ENCODE measurements at places on chromosomes 7 and 10.

DNA sequence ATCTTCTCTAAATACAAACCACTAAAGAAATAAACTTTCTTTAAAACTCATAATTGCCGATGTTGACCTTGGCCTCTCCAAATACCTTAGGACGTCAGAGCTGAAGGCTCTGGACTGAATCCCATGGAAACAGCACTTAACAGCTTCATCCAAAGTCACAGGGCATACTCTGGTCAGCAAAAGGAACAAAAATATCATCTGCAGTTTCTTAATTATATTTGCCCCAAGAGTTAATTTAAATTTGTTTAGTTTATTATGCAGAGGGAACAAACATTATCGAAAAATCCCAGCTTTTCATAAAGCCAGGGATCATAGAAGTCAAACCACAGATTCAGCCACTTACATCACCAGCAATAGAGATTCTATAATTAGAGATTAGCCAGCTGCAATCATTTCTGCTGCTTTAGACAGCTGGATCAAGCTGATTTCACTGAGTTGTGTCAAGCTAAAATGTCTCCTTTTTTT, 20.5 kb upstream of the FAM13C start:
- DNase-seq, result no peak

DNA sequence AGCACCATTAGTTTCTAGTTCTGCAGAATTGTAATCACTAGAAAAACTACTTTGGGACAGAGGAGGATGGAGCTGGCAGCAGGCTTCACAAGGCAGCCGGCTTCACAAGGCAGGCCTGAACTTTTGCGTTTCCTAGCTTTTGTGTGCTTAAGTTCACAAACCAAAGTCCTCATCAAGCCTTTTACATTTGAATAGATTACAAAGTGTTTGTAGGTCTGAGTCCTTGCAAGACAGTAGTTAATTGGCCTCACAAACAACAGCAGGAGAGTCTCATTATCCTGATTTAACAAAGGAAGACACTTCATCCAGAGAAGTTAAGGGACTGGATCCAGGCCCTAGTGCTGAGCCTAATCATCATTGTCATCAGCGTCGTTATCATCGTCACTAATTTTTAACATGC, 147.8 kb upstream of the AUTS2 start:
- DNase-seq, result no peak

GRCh38 chr7:70761711-70762328, 370.1 kb upstream of the GALNT17 start:
- DNase-seq, result no peak

GRCh38 chr7:130208516-130208915, 856 bp downstream of the SSMEM1 start:
- DNase-seq, result no peak

- no peak for DNase-seq
Observed at GRCh38 chr7:90994601-90995000, 269.6 kb upstream of the FZD1 start.

DNA sequence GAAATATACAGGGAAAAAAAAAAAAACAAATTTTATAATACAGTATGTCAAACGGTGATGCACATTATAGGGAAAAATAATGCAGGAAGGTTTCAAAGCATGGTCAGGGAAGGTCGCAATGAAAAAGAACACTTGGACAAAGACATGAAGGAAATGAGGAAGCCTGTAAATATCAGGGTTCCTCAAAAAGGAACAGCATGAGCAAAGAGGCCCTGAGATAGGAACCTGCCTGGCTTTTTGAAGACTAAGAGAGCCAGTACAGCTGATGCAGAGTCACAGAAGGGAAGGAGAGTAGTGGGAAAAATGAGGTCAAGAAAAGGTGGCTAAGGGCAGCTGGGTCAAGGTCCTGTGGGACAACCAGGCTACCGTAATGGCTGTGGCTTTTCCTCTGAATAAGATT, 1.9 kb downstream of the VPS41 start:
- DNase-seq, result no peak

- no peak for DNase-seq
Observed at GRCh38 chr7:116170180-116170579, 40.2 kb upstream of the TES start.

GRCh38 chr10:117955176-117955575, 91.6 kb downstream of the RAB11FIP2 start:
- no peak for DNase-seq

DNA sequence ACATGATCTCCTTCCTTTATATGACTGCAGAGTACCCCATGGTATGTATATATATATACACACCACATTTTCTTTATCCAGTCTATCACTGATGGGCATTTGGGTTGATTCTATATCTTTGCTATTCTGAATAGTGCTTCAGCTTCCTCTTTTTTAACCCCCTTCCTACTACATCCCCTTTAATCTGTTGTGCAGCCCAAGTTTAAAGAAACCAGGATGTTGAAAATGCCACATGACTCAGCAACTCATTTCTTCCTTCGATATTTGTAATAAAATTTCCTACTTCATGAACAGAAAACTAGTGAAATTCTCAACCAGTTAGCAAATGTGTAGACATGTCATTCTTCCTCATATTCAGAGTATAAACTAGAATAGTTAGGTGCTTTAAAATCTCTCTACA, 1245.7 kb upstream of the SORCS1 start:
- DNase-seq, result no peak

DNA sequence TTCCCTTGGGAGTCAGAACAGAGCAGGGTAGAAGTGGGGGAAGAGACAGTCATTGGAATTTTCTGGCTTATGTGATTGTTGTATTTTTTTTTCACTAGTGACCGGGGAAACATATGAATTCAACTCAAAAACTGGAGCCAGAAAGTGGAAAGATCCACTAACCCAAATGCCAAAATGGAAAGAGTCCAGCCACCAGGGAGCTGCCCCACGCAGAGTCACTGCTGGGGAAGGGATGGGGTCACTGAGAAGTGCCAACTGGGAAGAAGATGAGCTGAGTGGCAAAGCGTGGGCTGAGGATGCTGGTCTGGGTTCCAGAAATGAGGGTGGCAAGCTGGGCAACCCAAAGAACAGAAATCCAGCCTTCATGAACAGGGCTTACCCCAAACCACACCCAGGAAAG, 69.2 kb downstream of the CDHR3 start:
- DNase-seq, result no peak

DNA sequence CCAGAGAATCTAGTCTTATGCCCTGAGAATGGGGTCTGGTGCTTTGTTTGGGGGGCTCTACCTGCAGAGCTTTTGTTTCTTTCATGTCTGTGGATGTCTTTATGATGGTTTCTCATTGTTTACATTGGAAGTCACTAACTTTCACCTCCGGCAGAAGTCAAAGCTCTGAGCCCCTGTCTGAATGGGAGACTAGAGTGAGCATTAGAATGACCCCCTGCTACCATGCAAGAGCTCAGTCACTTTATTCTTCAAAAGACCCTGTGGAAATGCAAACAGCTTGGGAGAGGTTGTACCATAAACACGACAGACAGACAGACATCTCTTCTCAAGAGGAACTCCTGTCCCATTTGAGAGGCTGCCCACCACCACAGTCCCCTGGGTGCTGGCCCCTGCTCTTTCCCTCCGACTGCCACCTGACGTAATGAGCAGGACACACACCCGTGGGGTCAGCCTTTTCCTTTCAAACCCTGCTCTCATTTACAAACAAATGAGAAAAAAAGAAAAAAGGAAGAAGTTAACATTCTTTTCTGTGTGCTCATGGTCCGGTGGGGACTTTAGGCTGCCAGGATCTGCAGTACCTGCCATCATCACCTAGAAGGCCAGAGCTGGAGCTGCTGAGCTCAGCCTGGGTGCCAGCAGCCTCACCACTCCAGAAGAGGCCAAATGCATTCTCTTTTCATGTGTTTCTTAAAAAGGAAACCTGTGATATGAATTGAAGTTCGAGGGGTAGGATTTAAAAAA, 91.6 kb downstream of the FZD1 start:
- no peak for DNase-seq

GRCh38 chr7:48259463-48260280, 88.4 kb downstream of the ABCA13 start:
- peak; percentile 34 for DNase-seq

DNA sequence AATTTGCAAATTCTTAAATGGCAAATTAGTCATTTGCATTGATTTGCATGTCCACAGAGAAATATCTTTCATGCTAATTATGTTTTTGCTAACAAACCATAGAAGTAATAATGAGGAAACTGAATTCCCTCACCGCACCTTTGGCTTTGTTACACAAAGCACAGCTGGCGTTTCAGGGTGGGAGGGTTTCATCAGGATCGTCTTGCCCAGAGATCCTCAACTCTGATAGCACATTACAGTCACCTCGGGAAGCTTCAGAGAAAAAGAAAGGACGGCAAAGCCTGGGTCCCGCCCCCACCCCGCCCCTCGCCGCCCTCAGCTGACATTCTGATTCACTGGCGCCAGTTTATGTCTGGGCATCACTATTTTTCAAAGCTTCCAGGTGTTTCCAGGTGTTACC, 119.4 kb downstream of the PTPRN2 start:
- DNase-seq, result no peak

GRCh38 chr10:33196710-33197491, 137.6 kb downstream of the NRP1 start:
- no peak for DNase-seq

DNA sequence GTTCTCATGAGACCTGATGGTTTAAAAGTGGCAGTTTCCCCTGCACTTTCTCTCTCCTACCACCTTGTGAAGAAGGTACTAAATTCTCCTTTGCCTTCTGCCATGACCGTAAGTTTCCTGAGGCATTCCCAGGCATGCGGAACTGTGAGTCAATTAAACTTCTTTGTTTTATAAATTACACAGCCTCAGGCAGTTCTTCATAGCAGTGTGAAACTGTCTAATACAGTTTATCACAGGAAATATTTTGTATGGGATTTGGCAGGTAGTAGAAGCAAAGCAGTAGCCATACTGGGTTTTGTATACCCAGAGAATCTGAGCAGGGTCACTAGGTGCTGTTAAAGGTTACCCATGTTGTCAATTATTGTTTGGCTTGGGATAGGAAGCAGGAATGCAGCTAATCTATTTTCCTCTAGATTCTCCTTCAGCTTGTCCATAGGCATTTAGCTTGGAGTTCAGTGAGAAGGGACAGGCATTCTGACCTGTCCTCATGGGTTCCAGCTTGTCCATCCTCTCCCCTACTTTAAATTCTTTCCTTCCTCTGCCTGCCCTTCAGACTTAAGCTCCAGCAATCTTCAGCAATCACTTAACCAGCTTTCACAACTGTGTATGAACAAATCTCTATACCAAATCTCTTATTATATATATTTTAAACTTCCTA, 186.7 kb downstream of the PCLO start:
- DNase-seq, result no peak

GRCh38 chr7:41910940-41911600, 208.2 kb upstream of the INHBA start:
- DNase-seq, result no peak

- DNase-seq, result no peak
Observed at GRCh38 chr7:25235471-25235870, 7.2 kb upstream of the NPVF start.

GRCh38 chr7:88001744-88002530, 67.9 kb downstream of the ADAM22 start:
- DNase-seq, result no peak

- DNase-seq, result no peak
Observed at GRCh38 chr10:10056961-10057360, 960.7 kb upstream of the CELF2 start.

- DNase-seq, result no peak
Observed at GRCh38 chr7:158490171-158490782, 97.3 kb downstream of the PTPRN2 start.

GRCh38 chr7:33754933-33755928, 150.1 kb upstream of the BMPER start:
- no peak for DNase-seq

GRCh38 chr10:51654918-51655317, 44.5 kb downstream of the CSTF2T start:
- DNase-seq, result no peak

- DNase-seq, result no peak
Observed at GRCh38 chr10:133318494-133319127, 9.9 kb downstream of the ZNF511 start.
